ENCODE measurements at places on chromosomes 2 and 18.

GRCh38 chr2:152171718-152172117, 3.8 kb downstream of the STAM2 start:
- DNase-seq, result no peak

- DNase-seq, result no peak
Measured at GRCh38 chr2:96693286-96694200, 46.3 kb downstream of the LMAN2L start.

DNA sequence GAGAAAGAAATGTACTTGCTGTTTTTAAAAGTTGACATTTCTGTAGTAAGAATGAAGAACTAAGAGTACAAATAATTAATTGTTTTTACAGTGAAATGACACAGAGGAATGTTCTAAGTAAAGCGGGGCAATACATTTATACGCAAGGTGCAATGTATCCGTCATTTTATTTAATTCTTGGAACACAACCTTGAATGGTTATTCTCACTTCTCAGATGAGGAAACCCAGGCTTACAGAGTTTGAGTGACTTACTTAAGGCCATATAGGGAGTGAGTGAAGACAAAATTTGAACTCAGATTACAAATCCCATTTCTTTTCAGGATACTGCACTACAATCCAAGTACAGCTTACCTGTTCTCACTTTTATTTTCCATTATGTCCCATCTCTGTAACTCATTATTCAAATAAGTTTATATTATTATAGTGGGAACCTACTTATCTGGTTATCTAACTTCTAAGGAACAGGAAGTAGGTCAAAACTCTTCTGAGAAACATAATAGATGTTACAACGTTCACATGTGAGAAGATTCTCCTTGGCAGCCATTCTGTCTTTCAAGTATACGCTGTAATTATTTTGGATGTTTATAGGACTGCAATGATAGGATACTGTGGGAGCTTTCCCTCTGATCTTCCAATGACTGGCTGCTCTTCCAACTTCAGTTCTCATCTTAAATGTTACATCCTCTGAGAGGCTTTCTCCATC, 12.3 kb upstream of the STK17B start:
- DNase-seq, result no peak

GRCh38 chr2:171763602-171764001, 76.3 kb downstream of the DYNC1I2 start:
- no peak for DNase-seq

GRCh38 chr18:70197026-70197425, 8.5 kb downstream of the RTTN start:
- no peak for DNase-seq

DNA sequence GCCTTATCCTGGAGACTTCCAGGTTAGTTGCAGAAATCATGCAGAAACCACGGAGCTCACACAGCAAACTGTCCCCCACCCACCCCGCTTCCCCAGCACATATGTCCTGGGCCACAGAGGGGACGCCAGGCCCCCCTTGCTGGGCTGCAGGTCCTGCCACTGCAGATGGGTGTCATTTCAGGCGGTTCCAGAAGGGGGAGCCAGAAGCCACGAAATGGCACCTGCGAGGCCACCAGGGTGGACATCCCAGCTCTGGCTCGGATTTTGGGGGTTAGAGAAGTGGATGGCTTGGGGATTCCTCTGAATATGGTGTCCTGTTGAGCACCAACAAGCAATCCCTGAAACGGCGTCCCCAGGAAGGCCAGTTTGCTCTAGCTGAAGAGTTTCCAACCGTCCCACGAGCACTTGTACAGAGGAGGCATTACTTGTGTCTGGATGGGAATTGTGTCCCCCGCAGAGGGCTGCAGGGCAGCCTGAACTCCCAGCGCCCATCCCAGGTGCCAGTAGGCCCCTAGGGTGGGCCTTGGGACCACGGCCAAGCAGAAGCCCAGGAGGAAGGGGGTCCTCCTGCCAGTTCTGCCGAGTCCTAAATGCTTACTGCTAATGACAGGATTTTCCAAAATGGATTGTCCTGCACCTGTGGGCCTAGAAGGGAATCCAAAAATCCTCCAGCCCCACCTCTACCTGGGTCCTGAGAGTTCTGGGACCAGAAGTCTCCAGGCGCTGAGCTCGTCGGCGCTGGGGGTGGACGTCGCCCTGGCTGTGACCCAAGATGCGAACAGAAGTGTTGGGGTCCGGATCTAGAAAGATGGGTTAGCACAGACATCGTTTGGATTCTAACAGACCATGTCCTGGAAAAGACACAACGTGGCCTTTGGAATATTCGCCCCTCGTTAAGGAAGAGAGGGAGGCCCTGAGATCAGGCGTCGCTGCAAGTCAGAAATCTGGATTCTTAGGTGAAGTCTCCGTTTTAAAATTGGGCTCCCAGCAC, 14.6 kb upstream of the NFATC1 start:
- DNase-seq, result no peak

GRCh38 chr18:9017167-9017904, 85.2 kb upstream of the NDUFV2 start:
- peak; percentile 52 for DNase-seq

- no peak for DNase-seq
Measured at GRCh38 chr2:219228041-219228910, 1.2 kb downstream of the ATG9A start.

- no peak for DNase-seq
Measured at GRCh38 chr18:29874519-29875098, 1167.9 kb downstream of the DSC3 start.

- DNase-seq, result no peak
Measured at GRCh38 chr18:61898640-61899101, 5.9 kb upstream of the RNF152 start.

DNA sequence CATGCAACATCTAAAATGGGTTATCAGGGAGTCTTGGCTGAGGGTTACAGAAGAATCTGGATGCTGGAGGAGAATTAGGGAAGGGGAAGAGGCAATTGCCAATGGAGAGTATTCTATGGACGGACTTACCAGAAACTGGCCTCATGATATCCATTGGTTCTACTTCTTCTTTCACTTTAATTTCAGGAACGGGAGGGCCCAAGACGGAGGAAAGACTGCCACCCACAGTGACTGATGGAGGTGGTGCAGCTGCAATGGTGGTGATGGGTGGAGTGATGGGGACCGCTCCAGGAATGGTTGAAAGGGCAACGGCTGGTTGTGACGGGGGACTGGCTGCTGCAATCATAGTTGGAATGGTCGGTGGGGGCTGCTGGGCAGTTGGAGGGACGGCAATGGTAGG, 69.1 kb upstream of the AMMECR1L start:
- no peak for DNase-seq

GRCh38 chr2:157336137-157337010, 10.8 kb upstream of the ERMN start:
- DNase-seq, result no peak

DNA sequence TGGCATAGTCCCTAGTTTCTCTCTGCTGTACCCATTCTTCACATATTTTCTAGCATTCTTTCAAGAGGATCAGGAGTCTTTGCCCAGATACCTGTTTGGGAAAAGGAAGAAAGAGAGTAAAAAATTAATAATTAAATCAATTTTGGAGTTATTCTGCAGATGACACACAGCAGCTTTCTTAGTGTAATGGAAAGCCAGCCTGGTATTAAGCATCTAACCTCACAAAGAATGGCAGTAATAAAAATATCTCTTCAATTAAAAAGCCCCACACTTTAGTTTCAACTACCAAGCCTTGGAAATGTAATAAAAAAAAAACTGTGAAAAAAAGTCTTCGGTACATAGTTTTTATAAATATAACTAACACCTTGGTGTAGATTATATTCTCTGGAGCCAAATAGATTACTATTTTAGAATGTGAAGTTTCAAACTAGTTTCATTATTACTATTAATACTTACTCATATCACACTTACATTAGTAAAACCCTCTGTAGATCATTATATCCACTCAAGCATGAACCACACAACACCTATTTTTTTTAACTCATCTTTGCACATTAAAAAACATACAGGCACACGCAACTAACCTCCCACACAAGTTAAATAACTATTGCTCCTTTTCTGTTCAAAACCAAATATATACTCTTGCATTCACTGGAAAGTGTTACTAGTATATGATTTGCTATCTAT, 90.9 kb downstream of the GPD2 start:
- DNase-seq, result no peak

- DNase-seq, result no peak
Measured at GRCh38 chr18:25449046-25449445, 97.1 kb upstream of the ZNF521 start.

DNA sequence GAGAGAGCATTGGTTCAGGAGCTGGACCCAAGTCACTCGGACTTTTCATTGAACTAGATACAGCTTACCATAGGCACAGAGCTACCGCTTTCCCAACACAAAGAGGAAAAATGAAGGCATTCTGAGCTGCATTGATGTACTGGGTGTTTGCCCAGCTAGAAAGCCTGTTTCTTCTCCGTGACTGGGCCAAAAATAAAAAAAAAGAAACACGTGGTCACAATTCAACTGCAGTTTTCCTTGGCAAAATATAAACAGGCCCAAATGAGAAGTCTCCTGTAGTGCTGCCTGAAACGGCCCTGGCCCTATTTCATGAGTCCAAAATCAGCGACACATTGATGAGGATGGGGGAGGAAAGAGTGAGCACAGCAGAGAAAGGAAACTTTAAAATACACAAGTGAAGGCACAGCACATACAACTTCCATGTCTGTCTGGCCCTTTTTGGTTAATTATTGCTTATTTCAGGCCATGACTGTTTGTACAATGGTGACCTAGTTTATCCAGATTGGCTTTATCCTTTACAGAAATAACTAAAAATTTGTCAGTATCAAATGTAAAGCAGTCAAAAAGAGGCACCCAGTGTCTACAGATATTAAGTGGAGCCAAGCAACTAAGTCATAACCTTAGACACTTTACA, 179.7 kb downstream of the ICOS start:
- no peak for DNase-seq

DNA sequence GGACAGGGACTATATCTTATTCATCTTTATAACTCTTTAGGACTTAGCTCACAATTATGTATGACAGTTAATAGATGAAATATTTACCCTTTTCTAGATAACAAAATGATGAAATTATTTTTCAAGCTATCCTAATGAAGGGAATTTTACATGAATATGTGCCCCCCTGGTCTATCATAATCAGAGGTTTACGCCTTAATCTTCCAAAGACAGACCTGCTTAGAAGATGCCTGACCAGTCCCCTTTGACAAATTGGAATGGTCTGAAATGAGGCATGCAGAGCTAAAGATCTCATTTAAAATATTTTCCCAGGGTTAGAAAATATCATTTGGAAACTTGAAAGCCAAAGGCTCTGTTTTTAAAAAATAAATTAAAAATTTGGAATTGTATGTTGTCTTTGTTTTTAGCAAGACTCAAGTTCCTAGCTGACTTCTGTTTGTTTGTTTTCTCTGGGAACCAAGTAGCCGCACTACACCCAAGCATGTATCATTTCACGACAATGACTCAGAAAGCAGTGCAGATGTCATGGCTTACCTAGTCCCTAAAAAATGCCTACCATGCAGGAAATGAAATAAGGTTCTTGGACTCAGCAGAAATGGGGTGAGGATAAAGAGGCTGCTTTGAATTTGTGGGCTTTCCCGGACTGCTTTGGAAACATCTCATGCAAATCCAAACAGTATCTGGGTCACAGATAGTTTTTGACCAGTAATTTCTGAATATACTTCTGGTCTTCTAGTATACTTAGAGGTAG, 162.1 kb downstream of the ZEB2 start:
- DNase-seq, result no peak

- DNase-seq, result no peak
Measured at GRCh38 chr18:37443325-37444055, 122.1 kb downstream of the CELF4 start.

- no peak for DNase-seq
Measured at GRCh38 chr2:136582628-136583205, 182.6 kb upstream of the THSD7B start.

DNA sequence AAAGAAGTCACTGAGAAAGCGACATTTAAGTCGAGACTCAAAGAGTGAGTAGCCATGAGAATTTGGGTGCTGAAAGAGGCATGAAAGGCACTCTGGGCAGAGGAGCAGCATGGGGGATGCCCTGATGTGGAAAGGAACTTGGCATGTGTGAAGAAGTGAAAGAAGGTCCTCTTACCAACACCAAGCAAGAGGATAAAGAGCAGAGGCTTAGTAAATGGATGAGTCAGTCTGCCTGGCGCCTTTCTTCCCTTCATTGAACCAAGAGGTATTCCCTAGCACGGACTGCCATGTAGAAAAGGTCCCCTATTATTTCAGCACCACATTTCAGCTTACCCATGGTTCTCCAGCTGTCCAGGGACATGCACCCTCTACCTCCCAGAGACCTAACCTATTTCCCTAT, 221.1 kb upstream of the NRP2 start:
- no peak for DNase-seq

GRCh38 chr2:11983870-11984269, 237.4 kb downstream of the LPIN1 start:
- DNase-seq, result no peak

DNA sequence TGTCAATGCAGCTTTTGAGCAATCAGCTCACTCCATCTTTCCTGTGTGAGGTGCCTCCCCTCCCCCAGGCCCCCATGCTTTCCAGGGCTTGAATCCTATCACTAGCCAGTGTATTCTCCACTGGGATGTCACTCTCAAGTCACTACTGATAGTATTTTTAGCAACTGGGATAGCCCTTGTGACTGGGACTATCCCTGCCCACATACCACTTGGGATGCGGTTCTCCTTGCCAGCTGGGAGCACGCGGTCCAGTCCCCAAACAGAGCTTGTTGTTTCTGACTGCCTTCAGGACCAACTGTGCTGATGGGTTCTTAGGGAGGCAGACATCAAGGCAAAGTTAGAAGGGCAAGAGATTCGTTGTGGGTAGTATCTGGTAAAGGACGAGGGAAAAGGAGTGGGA, 134.9 kb downstream of the FAM161A start:
- no peak for DNase-seq

GRCh38 chr2:133346654-133347053, 221.6 kb downstream of the NCKAP5 start:
- DNase-seq, result no peak
